Tracheal epithelial cell (primary cell): ENCODE measurements at places on chromosomes 4 and X. TPM values are rescaled to one million over a fixed set of nuclear protein-coding genes. Genes with fewer than 3 reads are reported as not detected.

The ADD1 gene
- 78.4 and 92.8 TPM in 2 replicates for total RNA-seq

The ARHGEF38 gene
- total RNA-seq: 0.72 TPM in 1 of 2 replicates, not detected in the other

The LRRC66 gene
- total RNA-seq: under 0.01 and 0.43 TPM in 2 replicates

The PITX2 gene
- not detected in 2 replicates for total RNA-seq

The PRKG2 gene
- total RNA-seq: 1.2 and 5.5 TPM in 2 replicates

The DCAF12L2 gene
- 0.24 TPM in 1 of 2 replicates, not detected in the other for total RNA-seq

The AREG gene
- total RNA-seq: 145 and 225 TPM in 2 replicates

The KLHL4 gene
- total RNA-seq: 0.21 and 0.48 TPM in 2 replicates

The RRH gene
- total RNA-seq: 0.21 TPM in 1 of 2 replicates, not detected in the other
